HuH-7 (cell line): ENCODE measurements at places on chromosomes 7 and 10.

DNA sequence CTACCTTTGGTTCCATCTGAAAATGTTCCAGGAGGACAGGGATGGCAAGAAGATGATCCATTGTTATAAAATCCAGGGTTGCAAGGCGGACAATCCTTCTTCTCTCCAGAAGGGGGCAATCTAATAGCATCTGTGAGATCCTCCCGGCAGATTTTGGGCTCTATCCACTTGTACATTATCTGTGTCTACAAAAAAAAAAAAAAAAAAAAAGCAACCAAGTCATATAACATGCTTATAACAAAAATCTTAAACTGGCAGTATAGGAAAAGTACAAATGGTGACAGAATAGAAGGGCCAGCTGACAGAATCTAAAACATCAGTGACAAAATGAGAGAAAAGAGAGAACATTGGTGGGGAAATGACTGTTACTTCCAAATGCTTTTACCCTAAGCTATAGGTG, 132.7 kb downstream of the ELAPOR2 start:
- DNase-seq = no peak

DNA sequence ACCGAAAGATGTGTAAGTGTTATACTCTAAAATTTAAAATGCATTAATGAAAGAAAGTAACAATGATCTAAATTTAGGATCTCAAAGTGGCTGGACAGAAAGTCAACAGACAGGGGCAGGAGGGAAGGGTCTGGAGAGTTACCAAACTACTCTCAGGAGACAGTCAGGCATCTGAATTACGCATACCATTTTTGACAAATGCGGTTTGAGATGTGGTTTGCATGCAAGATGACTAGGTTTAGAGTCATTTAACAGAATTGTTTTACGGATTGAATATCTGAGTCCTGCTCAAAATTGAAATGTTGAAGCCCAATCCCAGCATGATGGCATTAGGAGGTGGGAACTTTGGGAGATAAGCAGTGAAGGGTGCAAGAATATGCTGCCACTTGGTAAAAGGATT, 314.1 kb downstream of the WDR11 start:
- no peak for DNase-seq

GRCh38 chr10:102773320-102773719, 29.6 kb downstream of the WBP1L start:
- no peak for DNase-seq

GRCh38 chr10:132617737-132618052, 80.1 kb downstream of the INPP5A start:
- DNase-seq = no peak

DNA sequence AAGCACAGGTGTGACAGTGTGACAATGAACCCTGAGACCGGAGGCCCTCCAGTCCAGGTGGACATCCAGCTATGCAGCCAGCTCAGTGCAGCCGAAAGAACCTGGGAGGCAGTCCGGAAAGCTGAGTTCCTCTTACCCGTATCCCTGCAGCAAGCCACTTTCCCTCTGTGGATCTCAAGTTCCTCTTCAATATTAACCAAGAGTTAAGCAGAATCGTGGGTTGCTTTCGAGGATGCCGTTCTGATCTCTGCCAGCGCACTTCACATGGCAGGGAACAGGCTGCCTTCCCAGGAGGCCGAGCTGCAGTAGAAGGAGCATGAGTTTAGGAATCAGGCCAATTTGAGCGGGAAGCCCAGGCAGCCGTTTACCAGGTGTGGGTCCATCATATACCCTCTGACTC, 591.6 kb downstream of the SDK1 start:
- no peak for DNase-seq

DNA sequence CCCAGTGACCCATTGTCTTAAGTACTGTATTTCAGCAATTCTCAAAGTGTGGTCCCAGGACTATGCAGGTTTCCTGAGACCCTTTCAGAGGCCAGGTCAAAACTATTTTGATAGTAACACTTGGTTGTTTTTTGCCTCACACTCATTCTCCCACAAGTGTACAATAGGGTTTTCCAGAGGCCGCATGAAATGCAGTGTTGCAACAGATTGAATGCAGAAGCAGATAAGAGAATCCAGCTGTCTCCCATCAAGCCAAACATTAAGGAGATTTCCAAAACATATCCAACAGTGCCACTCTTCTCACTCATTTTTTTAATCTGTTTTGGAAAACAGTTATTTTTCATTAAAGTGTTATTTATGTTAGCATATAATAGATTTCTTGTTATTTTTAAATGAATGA, 20.0 kb downstream of the VKORC1L1 start:
- no peak for DNase-seq

DNA sequence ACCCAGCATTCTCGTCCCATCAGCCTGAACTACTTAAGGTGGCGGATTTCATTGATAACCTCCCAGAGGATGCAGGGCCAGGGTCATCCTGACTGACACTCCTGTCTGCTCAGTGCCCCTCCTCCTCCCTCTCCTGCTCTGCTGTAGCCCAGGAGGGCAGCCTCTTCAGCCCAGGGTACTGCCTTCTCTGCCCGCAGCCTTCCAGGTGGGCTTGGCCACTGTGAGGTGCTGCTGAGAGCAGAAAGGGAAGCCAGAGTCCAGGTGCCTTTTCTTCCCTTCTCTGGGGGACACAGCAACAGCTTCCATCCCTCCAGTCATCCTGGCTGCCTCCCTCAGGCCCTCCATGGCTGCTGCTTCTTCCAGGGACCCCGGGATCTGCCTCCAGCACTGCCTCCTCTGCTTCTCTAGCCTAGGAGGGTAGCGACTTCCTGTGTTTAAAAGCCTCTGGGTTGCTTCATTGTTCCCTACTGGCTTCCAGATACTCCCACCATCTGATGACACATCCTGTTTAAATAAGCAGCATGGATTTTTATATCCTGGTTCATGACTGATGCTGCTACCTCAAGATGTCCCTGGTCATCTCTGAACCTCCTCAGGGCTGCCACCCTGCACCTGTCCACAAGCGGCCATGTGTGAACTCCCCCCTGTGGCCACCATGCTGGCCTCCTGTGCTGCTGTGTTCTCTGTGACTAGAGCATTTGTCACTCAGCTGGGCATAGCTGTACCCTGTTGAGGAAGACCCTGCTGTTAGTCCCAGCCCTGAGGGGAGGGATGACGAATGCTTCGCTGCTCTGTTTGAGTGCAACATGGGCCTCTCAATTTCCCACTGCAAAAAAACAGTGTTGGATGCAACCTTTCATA, 55.8 kb downstream of the AKR1C4 start:
- no peak for DNase-seq

DNA sequence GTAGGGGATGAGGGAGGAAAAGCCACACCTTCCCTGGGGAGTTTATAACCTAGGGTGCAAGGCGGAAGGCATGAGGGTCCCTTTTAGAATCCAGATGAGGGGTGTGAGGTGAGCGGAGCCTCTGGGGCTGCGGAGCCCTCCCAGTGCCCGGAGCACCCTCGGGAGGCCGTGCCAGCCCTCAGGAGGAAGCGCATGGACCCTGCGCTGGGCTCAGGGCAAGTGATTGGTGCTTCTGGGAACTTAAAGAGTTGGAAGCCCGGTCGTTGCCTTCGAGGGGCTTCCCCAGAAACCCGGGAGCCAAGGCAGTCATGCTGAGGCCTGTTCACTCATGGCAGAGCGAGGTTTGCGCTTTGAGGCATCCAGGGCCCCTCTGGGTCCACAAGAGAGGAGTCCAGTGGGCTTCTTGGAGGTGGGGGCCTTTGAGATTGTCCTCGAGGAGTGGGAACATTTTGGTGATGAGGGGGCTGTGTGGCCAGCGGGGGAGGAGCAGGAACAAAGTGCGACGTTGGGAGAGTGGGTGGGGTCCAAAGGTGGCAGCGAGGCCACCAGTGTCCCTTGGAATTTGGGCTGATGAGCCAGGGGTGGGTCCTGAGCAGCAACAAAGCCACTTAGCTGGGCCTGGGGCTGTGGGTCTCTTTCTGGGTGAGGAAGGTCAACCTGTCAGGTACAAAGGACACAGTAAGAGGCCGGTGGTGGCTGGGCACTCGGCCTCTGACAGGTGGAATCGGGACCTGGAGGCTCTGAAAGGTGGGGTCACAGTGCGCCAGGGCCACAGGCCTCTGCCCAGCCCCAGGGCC, 79.9 kb downstream of the MKI67 start:
- DNase-seq = no peak

- no peak for DNase-seq
Observed at GRCh38 chr10:88525371-88526069, 57.6 kb downstream of the RNLS start.

DNA sequence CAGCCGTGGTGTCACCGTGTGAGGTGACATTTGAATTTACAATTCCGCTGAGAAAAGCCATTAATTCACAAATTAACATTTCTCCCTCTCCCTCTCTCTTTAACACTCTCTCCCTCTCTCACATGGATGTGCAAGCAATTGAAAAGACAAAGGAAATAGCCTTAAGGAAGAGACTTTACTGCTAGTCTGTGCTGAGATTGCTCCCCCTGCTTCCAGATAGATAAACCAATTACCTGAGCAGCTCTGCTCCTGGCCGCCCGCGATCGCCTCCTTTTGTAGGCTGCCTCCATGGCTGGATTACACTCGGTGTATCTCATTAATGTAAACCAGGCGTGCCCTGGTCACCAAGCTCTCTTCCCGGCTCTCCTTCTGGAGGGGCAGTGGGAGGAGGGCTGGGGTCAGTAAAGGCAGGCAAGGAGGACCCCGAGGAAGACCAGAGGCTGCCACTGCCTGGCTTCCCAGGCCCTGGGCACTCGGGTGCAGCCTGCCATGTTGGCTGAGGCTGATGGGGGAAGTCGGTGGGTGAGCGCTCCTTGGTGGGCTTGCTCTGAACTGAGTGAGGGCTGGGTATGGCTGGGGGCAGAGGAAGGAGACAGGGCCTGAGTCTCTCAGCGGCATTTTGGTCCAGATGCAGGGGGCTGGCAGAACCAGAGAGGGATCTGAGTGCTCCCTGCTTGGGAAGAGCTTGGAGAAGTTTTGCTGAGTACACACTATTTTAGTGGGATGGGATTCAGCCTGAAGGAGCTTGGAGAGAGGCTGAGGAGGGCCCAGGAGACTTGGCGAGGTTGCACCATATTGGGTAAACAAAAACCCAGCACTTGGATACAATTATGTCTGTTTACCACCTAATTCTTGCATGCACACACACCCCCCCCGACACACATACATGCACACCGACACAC, 42.9 kb downstream of the PAX2 start:
- no peak for DNase-seq

- DNase-seq = no peak
Observed at GRCh38 chr7:83306502-83306901, 143.8 kb upstream of the PCLO start.

DNA sequence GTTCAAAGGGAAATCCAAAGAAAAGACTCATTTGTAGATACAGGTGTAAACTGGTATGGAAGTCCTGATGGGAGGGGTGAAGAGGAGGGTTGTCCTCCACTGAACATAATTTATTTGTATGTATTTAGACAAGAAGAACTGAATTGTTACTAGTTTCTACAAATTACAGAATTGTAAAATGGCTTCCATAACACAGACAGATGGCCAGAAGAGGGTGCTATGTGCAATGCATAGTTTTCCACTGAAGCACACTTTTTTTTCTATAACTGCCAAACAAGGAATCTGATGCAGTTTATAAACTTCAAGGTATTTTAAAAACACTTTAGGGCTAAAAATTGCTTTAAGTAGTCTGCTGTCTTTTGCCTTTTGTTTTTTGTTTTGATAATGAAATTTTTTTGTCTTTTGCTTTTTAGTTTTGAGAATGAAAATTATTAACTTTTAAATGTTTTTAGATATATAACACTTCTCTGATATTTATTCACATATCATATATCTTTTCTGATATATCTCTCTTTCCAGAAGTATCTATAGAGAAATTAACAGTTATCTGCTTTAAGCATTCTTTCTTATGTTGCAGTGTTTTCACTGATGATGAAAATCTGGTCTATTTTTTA, 58.5 kb downstream of the PHYHIPL start:
- DNase-seq = no peak

GRCh38 chr10:131433568-131433967, 122.0 kb upstream of the TCERG1L start:
- DNase-seq = no peak
